Epithelial cell of prostate (primary cell): ENCODE measurements at places on chromosomes 13 and 19.

GRCh38 chr13:48078251-48078656 is 16.6 kb downstream of the MED4 start:
- DNase-seq, result no peak

- DNase-seq, result no peak
Observed at GRCh38 chr19:5700455-5701092, 10.5 kb downstream of the RPL36 start.

- DNase-seq, result no peak
Observed at GRCh38 chr13:91242652-91243051, 104.8 kb upstream of the MIR17HG start.

GRCh38 chr13:74891610-74892009 is 590.4 kb downstream of the TBC1D4 start:
- no peak for DNase-seq

GRCh38 chr19:44903602-44904425 is 1.8 kb upstream of the APOE start:
- DNase-seq, result no peak

DNA sequence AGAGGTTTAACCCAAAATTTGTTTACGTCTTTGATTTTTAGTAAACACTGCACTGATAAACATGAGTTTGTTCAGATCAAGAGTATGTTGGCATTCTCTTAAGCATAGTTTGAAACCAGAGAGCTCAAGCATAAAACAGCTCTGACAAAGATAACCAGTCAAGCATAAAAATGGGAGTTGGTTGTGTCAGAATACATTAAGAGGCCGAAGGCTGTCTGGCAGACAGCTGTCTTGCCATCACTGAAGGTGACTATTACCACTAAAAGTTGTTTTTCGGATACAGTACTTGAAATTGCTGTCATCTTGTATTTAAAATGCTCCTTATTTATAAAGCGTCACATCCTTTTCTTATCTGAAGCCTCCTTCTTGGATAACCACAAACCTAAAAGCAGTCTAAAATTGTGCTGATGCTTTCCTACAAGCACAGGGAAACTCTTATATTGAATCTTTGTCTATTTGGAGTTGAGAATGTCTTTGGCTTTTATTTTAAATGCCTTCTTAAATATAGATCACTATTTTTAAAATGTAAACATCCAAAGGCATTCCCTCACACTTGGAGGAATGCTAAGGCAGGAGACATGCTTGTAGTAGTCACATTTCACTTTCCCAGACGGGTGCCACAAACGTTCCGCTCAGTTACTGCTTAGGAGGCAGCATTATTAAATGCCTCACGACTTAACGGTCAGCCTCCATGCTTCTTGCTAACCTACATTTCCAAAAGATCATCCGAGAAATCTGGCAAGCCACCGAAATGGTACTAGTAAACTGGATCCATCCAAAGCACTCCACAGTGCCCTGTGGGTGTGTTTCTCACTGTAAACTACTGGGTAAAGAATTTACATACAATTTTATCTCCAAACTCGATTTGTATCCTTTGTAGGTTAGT is 1.5 kb downstream of the SMAD9 start:
- no peak for DNase-seq

DNA sequence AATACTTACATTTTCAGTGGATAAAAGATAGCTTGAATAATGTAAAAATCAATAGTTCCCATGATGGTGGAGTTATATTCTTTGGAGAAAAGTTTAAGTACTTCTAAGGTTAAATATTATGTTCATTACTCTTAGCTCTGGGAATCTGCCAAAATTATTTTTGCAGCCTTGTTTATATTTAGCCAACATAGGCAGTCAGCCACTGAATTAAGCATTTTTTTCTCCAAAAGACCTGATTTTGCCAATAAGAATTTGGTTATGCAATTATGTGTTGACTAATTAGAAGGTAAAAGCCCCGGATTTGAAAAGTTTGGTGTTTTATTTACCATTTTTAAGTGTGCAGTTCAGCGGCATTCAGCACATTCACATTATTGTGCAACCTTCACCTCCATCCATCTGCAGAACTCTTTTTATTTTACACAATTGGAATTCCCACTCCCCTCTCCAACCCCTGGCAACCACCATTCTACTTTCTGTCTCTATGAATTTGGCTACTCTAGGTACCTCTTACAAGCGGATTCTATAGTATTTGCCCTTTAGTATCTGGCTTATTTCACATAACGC is 90.1 kb upstream of the C1QTNF9B start:
- DNase-seq, result no peak

- DNase-seq, result no peak
Observed at GRCh38 chr19:44889830-44890365, 1.2 kb upstream of the TOMM40 start.

GRCh38 chr13:42926555-42926954 is 65.5 kb downstream of the EPSTI1 start:
- DNase-seq, result no peak

DNA sequence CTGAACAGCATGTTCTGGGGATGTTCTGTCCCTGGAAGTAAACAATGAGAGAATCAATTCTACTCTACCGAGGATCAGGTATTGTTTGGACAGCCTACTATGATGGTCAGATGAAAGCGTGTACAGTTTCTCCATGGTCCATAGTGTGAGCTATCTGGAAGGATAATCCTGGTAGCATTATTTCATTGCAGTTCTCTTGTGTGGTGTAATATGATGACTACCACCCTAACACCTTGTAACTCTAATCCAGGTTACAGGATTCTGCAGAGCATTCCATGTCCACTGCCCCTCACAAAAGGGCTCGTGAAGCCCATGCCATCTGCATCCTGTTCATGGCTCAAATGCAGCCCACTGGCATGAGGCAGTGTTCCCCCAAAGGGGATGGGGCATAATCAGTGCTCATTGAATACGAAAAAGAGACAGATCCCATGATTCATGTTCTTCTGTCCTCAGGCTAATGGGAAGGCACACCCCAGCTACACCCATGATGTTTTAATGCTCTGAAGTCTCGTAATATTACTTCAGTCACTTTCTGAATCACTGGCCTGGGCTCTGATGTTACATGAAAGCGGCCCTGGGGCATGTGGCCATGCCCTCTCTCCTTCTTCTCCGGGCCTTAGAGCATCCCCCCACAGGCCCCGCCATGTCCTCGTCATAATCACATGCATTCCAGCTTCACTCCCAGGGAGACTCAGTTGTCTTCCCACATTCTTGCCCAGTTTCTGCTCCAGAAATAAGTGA is 68.4 kb downstream of the HSPH1 start:
- peak; percentile 71 for DNase-seq

DNA sequence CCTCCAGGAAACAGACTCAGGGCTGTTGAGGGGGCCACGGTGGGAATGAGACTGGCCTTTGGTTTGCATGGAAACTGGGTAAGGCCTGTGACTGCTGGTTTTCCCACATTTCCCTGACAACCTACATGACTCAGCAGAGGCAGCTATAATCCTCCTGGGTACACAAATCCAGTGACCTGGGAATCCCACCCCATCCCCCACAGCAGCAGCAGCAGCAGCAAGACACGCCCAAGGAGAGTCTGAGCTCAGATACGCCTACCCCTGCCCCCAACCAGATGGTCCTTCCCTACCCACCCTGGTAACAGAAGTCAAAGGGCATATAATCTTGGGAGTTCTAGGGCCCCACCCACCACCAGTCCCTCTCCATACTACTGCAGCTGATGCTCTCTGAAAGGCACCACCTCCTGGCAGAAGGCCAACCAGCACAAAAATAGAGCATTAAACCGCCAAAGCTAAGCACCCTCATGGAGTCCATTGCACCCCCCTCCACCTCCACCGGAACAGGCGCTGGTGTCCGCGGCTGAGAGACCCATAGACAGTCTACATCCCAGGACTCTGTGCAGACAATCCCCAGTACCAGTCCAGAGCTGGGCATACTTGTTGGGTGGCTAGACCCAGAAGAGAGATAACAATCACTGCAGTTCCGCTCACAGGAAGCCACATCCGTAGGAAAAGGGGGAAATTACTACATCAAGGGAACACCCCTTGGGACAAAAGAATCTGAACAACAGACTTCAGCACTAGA is 237.2 kb upstream of the SPRY2 start:
- DNase-seq, result no peak

GRCh38 chr13:112634102-112634501 is 46.1 kb upstream of the TUBGCP3 start:
- no peak for DNase-seq

DNA sequence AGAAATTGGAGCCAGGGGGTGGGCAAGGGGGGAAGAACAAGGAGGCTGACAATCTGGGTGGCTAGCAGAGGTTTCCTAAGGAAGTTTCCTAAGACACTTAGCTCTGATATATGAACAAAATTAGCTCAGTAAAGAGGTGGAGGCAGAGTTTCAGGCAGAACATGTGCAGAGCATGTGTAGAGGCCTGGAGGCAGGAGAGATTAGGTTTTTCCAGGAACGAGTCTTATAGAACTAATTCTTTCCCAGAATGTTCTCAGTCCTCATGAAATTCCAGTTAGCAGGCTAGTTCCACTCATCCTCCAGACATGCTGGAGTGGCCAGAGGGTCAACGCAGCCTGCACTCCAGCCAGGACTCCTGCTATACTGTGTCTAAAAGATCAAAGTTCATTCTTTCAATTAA is 184.7 kb downstream of the LACC1 start:
- no peak for DNase-seq

GRCh38 chr13:94417294-94417693 is 62.2 kb downstream of the DCT start:
- no peak for DNase-seq

DNA sequence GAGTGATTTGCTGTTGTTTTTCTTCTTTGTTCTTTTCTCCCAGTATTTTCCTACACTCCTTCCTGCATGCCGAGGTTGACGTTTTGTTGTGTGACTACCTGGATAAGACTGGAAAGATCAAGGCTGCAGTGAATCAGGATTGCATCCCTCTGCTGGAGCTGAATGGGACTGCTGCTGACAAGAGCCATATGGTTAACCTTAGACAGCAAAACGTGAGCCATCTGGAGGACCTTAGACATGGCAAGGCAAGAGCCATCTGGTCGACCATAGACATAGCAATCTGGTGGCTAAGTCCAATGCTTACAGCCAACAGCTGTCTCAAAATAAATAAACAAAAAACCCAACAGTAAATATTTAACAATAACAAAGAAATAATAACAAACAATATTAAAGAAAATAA is 42.6 kb upstream of the ZNF91 start:
- no peak for DNase-seq

DNA sequence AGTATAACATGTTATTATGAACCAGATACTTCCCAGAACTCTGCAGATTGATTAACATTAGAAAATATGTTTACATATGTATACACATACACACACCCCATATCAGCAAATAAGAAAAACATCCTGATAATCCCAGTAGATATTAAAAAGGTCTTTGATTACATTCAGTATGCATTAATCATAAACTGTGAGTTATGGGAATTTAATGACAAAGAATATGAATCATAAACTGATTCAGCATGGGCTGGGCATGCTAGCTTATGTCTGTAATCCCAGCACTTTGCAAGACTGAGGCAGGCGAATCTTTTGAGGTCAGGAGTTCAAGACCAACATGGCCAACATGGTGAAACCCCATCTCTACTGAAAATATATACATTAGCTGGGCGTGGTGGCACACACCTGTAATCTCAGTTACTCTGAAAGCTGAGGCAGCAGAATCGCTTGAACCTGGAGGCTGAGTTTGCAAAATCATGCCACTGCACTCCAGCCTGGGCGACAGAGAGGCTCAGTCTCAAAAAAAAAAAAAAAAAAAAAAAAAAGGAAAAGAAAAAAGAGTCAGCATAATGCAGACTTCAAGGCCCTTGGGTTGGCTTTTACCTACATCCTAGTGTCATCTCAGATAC is 581.9 kb upstream of the PRR20A start:
- no peak for DNase-seq

GRCh38 chr19:58020129-58020528 is 13.7 kb upstream of the ZSCAN1 start:
- no peak for DNase-seq

GRCh38 chr19:7999376-7999775 is 6.1 kb downstream of the ELAVL1 start:
- no peak for DNase-seq

- DNase-seq, result no peak
Observed at GRCh38 chr13:85618521-85618920, 180.7 kb downstream of the SLITRK6 start.

DNA sequence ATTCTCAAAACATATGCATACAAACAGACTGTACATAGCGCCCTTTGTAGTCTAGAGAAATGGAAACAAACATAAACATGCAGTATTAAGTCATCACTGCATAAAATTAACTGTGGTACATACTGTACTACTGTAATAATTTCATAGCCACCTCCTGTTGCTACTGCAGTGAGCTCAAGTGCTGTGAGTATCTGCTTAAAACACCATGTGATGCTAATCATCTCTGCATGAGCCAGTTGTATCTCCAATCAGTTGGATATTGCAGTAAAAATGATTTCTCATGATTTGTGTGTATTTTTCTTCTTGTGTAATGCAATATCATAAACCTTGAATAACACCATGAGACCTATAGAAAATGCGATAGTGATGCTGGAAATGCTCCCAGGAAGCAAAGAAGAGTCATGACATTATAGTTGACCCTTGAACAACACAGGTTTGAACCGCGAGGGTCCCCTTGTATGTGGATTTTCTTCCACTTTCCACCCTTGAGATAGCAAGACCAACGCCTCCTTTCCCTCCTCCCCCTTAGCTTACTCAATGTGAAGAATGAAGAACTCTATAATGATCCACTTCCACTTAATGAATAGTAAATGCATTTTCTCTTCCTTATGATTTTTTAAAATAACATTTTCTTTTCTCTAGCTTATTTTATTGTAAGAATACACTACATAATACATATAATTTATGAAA is 4.1 kb downstream of the TNFSF13B start:
- no peak for DNase-seq

GRCh38 chr13:49097374-49097773 is 121.7 kb downstream of the FNDC3A start:
- peak; percentile 54 for DNase-seq

DNA sequence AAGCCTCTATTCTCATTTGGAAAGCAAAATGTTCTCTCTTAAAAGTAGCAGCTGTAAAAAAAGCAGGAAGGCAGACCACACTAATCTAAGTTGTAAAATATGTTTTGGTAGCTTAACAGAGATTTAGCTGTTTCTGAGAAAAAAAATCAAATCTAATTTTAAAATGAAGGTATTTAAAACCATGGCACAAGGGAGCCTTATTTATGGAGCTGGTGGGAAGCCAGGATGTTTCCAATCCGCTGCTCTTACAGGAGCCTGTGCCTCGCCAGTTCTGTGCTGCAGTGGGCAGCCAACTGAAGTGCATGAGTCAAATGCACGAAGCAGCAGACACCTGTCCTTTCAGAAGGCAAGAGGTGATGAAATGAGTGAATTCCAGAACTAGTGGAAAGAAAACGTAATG is 28.2 kb downstream of the GPC6 start:
- no peak for DNase-seq

DNA sequence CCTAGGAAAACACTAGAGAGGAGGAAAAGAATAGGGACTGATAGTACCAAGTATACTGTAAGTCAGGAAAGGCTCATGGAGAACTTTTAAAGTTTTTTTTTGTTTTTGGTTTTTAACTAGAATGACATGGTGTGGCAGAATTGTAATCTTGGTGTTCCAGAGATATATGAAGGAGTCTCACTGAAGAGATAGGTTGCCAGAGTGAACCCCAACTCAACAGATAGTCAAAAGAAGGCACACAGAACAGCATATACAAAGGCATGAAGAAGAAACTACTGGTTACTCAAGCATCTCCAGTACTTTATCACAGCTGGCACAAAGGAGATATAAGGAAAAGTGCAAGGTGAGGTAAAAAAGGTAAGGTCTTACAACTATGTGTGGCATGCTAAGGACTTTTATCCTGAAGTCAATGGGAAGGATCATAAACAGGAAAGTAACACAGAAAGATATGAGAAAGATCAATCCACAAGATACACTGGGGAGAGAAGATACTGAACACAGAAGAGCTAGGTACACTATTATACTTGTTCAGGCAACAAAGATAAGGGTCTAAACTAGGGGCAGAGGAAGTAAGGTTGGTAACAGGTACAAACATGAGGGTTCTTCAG is 6.0 kb downstream of the KPNA3 start:
- DNase-seq, result no peak
